ENCODE measurements at places on chromosomes 6 and 20. TPM values are rescaled to one million over a fixed set of nuclear protein-coding genes. Genes with fewer than 3 reads are reported as not detected.
A peak's percentile ranks its signal among the peaks of the same experiment; 100 is the strongest.

Gene EPPIN
- polyA plus RNA-seq, result not detected

Gene CGA
- not detected for polyA plus RNA-seq

Gene HS3ST5
- polyA plus RNA-seq, result not detected

Gene BMP6
- 0.58 TPM for polyA plus RNA-seq

Gene DLL1
- 30.3 TPM for polyA plus RNA-seq

Gene PNPLA1
- polyA plus RNA-seq, result 0.13 TPM

Gene XKR7
- polyA plus RNA-seq, result 0.03 TPM

DNA sequence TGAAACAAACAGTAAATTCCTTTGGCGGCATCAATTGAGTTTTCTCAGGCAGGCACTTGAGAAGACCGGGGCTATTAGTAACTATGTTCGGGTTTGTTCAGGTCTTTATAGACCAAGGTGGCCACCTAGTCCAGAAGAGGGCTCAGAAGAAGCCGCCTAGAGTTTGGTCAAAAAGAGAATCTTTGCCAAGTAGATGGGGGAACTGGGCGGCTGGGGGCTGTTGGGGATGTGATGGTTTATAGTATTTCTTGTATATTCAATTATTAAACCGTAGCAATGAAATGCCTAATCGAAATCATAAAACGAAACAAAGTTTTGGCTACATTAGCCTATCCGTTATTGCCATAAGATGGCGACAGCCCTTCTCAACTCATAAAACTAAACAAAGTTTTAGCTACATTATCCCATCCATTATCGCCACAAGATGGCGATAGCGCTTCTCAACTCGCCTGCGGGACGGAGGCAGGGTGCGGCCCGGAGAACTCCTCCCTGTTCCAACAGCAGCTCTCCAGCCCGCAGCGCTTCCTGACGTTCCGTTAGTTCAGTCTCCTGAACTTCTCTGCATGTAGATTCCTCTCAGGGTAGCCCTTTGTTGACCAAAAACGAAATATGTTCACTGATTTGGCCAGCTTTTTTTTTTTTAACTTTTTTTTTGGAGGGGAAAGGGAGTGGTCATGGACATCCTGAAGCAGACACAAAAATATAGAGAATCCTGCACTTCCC lies 120.5 kb upstream of the PRSS16 start:
- peak overlapping the region; percentile 79 for H3K27ac ChIP-seq
- DNase-seq, result peak; percentile 94
- H3K27me3 ChIP-seq, result no peaks in the 10 kb centered on the region
- peak overlapping the region; percentile 20 for H3K4me3 ChIP-seq
- no peaks in the 10 kb centered on the region for H3K36me3 ChIP-seq

DNA sequence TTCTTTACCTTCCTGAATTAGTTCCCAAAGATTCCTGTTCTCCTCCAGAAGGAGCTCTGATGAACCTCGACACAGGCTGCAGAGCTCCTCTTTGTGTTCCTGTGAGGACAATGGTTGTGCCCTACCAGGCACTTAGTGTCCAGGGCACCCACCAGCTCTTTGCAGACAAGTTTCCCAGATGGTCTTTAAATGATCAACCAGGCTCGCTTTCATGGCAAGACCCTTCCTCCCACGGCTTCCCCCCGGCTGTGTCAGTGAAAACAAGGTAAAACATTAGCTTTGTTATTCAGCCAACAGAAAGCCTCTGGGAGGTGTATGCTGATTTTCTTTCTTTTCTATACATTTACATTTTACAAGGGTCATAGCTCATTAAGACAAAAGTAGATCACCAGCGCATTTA lies 32.3 kb upstream of the CNKSR3 start:
- no peak overlapping the region for H3K27ac ChIP-seq
- H3K4me1 ChIP-seq, result no peaks in the 10 kb centered on the region
- H3K4me3 ChIP-seq, result no peak overlapping the region
- DNase-seq, result no peak

DNA sequence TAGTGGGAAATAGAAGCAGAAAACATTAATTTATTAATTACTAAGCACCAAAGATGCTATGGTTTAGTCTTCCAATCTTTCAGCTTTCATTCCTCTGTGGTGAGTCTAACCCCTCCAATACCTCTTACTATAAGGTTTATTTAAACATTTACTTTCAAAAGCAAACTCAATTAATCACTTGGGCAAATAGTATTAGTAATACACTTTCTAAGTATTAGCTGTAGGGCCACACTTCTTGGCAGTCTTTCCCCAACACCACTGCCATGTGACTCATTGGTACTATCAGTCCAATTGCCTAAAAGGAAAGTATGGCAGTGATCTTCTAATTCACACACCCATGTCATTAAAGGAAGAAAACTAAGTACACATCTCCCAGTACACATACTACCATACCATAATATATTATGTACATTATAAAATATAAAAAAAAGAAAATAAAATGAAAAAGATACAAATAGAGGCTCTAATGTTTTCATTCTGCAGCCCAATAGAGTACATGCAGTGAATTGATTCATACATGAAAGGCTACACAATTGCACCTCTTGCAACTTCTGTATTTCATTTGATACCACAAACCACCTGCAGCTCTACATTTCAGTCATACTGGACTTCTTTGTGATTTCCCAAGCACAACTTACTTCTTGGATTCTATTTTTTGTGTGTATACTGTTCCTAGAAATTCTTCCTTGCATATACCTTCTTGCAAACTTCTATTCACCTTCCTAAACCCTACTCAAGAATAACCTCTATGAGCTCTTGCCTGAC lies 218.6 kb downstream of the PKHD1 start:
- H3K4me3 ChIP-seq, result no peak overlapping the region
- H3K27me3 ChIP-seq, result no peaks in the 10 kb centered on the region
- DNase-seq, result no peak
- no peaks in the 10 kb centered on the region for H3K4me1 ChIP-seq
- no peak overlapping the region for H3K27ac ChIP-seq

- peaks cover 4% of the 10 kb centered on the region for H3K4me1 ChIP-seq
- no peak for DNase-seq
- H3K27me3 ChIP-seq, result no peaks in the 10 kb centered on the region
- H3K27ac ChIP-seq, result peak overlapping the region; percentile 60
- no peak overlapping the region for H3K4me3 ChIP-seq
Measured at GRCh38 chr6:2818593-2818992, 23.1 kb downstream of the SERPINB1 start.

DNA sequence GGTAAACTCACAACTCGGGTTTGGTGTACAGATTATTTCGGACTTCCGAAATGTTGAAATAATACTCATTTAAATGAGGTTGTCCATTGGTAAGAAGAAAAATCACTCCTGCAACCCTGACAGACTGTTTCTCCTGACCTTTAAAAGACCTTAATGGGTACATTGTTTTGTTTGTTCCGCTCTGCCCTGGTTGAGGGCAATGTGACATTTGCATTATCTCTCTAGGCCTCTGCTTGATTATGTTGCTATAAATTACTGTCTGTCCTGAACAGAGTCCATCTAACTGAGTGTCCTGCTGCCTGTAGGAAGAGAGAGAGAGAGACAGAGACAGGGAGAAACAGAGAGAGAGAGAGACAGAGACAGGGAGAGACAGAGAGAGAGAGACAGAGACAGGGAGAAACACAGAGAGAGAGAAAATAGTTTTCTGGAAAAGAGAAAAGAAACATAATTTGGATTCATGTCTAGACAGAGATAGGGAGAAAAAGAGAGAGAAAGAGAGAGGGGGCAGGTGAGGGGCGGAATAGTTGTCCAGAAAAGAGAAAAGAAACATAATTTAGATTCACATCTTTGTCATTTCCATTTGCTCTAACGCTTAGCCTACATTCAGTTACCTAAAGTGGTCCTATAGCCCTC lies 83.2 kb downstream of the SHLD1 start:
- no peaks in the 10 kb centered on the region for H3K27me3 ChIP-seq
- no peak overlapping the region for H3K4me3 ChIP-seq
- no peak for DNase-seq
- H3K36me3 ChIP-seq, result no peaks in the 10 kb centered on the region
- H3K4me1 ChIP-seq, result peaks cover 16% of the 10 kb centered on the region
- no peak overlapping the region for H3K27ac ChIP-seq

DNA sequence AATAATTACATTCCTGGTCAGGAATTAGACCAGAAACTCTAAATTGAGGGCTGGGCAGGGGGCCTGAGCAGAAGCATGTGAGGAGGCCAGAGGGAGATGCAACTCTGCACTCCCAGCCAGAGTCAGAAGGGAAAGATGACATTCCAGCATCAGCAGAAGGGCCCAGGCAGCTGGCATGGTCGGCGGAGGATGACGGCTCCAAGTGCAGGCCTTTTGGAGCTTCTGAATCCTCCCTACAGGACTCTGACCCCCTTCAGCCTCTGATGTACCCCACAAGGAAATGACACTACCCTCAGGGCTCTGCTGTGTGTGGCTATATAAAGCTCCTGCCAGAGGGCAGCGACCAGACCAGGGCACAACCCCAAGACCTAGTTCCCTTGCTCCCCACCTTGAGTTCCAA lies 1.9 kb downstream of the LRFN2 start:
- no peak overlapping the region for H3K4me3 ChIP-seq
- H3K27ac ChIP-seq, result no peak overlapping the region
- H3K36me3 ChIP-seq, result no peaks in the 10 kb centered on the region
- no peak for DNase-seq
- peaks cover 26% of the 10 kb centered on the region for H3K4me1 ChIP-seq

DNA sequence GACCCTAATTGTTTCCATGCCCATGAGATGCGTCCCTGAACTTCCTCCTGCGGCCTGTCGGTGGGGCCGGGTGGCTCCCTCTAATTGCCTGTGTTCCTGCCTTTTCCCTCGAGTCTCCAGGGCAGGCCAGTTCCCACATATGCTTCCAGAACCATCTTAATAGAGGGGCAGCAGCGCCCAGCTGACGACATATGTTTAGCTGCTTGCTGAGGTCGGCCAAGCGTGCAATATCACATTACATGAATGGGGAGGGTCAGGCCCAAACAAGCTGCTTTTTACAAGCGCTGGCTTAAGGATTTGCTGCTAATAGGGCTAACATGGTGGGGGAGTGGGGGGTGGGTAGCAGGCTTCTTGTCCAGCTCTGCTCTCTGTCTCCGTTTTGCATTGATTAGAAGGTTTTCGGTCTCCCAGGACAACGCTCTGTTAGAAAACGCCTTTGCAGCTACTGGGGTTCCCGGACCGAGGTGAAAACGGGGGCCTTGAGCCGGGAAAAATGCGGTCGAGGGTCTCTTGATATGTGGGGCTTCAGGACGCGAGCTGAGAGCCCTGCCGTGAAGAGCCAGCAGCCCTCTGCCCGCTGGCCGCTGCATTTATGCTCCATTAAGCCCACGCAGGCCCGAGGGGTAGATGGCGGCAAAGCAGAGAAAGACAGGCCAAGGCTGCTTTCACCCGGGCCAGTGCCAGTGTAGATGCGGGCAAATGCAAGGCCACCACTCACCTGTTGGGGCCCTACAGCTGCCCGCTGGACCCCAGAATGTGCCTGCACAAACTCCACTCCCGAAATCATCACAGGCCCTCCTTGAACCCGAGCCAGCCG lies 308.5 kb downstream of the BMP7 start:
- H3K4me3 ChIP-seq, result no peak overlapping the region
- H3K4me1 ChIP-seq, result no peaks in the 10 kb centered on the region
- no peak overlapping the region for H3K27ac ChIP-seq
- DNase-seq, result no peak
- no peaks in the 10 kb centered on the region for H3K36me3 ChIP-seq
- H3K27me3 ChIP-seq, result no peaks in the 10 kb centered on the region

- DNase-seq, result no peak
- H3K36me3 ChIP-seq, result no peaks in the 10 kb centered on the region
- H3K4me3 ChIP-seq, result no peak overlapping the region
- H3K27ac ChIP-seq, result no peak overlapping the region
Measured at GRCh38 chr6:43827898-43828297, 57.9 kb downstream of the VEGFA start.

DNA sequence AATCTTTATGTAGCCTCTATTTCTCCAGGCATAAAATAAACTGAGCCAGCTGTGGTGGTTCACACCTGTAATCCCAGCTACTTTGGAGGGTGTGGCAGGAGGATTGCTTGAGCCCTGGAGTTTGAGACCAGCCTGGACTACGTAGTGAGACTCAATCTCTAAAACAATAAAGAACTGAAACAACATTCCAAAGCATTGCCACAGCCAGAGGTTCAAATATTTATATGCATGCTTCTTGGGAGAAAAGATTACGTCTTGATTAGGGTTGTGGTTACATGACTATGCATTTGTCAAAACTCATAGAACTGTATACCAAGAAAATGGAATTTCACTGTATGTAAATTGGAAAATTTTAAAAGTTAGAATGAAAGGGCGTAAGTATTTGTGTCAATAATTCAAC lies 27.7 kb upstream of the PAX1 start:
- no peaks in the 10 kb centered on the region for H3K36me3 ChIP-seq
- no peaks in the 10 kb centered on the region for H3K27me3 ChIP-seq
- no peak for DNase-seq
- no peak overlapping the region for H3K27ac ChIP-seq
- H3K4me1 ChIP-seq, result no peaks in the 10 kb centered on the region

DNA sequence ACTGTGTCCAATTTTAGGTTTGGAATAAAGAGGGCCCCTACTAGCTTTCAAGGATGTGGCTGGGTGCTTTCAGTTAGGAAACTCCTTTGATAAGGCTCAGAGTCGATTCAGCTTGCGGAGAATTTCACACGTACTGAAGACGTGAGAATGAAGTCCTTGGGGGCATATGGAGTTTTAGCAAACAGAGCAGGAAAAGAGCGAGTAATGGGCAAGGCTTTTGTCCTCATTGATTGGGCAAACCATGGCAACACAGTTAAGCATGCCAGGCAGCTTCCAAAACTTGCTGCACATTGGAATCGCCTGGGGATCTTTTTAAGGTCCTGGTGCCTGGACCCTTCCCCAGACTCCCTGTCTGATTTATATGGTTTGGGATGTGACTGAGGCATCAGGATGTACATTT lies 29.2 kb downstream of the ISM1 start:
- DNase-seq, result no peak
- H3K27me3 ChIP-seq, result no peaks in the 10 kb centered on the region
- no peak overlapping the region for H3K27ac ChIP-seq
- H3K4me3 ChIP-seq, result no peak overlapping the region
- no peaks in the 10 kb centered on the region for H3K4me1 ChIP-seq

GRCh38 chr6:110296241-110297025 lies 61.7 kb downstream of the METTL24 start:
- no peaks in the 10 kb centered on the region for H3K36me3 ChIP-seq
- no peak overlapping the region for H3K27ac ChIP-seq
- no peaks in the 10 kb centered on the region for H3K4me1 ChIP-seq

GRCh38 chr6:404685-405423 lies 13.3 kb downstream of the IRF4 start:
- no peak for DNase-seq
- H3K36me3 ChIP-seq, result peaks cover 11% of the 10 kb centered on the region
- H3K4me3 ChIP-seq, result no peak overlapping the region
- H3K27me3 ChIP-seq, result no peaks in the 10 kb centered on the region

DNA sequence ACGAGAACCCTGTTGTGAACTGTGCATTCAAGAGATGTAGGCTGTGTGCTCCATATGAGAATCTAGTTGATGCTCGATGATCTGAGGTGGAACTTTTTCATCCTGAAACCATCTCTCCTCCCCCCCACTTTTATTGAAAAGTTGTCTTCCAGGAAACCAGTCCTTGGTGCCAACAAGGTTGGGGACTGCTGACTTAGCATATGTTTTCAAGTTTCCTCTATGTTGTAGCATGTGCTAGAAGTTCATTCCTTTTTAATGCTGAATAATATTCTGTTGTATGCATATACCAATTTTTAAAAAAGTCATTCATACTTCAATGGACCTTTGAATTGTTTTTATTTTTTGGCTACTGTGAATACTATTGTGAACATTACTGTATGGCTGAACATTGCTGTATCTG lies 27.2 kb downstream of the CARMIL1 start:
- DNase-seq, result no peak
- H3K27me3 ChIP-seq, result no peaks in the 10 kb centered on the region
- H3K27ac ChIP-seq, result no peak overlapping the region

GRCh38 chr6:111874025-111874415 lies 768 bp upstream of the FYN start:
- H3K36me3 ChIP-seq, result no peaks in the 10 kb centered on the region
- peaks cover 18% of the 10 kb centered on the region for H3K4me1 ChIP-seq
- H3K27ac ChIP-seq, result peak overlapping the region; percentile 93
- H3K4me3 ChIP-seq, result peak overlapping the region; percentile 83

Data from spleen (tissue), 13 donors.